ENCODE measurements at places on chromosomes 12 and 14.

- DNase-seq, result no peak
Measured at GRCh38 chr14:39034481-39035296, 68.3 kb downstream of the SEC23A start.

DNA sequence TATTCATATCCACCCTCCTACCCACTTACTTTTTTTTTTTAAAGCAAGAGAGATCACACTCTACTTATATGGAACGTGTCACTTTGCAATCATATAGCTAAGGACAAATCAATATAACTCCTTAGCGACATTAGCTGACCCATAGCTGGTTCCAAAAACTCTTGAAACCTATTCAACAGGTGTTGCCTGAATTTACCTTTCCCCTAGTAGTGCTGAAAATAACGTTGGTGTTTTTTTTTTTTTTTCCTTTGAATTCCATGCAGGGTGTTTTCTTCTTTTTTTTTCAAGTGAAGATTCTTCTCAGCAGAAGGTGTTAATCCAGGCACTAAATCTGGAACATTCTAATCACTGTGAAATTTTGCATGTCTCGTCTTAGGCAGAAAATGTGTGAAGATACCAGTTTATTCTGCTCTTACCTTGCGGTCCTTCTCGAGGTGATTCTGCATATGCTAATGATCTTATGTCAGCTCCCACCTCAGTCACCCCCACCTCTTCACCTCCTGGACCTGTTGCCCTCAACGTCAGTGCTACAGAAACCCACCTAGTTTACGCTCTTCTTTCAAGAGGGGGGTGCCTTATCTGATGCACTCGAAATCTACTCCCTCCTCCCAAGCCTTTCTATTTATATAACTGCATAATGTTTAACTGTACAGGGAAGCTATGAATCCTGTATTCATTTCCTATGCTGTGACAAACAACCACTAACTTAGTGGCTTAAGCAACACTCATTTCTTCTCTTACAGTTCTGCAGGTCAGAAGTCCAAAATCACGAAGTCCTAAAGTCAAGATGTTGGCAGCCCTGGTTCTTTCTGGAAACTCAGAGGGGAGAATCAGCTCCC lies 7.1 kb upstream of the VPS37B start:
- no peak for DNase-seq

DNA sequence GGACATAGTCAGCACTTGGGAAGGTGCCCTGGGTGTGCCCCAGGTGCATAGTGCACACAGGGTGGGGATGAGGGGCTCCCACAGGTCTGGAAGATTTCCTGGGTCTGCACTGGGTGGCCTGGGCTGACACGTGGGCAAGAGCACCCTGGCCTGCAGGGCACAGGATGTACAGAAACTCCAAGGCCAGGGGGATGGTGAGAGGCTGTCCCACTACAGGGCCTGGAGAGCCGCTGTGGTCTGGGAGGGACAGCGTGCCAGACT lies 35.8 kb upstream of the PPP1R13B start:
- DNase-seq, result no peak

DNA sequence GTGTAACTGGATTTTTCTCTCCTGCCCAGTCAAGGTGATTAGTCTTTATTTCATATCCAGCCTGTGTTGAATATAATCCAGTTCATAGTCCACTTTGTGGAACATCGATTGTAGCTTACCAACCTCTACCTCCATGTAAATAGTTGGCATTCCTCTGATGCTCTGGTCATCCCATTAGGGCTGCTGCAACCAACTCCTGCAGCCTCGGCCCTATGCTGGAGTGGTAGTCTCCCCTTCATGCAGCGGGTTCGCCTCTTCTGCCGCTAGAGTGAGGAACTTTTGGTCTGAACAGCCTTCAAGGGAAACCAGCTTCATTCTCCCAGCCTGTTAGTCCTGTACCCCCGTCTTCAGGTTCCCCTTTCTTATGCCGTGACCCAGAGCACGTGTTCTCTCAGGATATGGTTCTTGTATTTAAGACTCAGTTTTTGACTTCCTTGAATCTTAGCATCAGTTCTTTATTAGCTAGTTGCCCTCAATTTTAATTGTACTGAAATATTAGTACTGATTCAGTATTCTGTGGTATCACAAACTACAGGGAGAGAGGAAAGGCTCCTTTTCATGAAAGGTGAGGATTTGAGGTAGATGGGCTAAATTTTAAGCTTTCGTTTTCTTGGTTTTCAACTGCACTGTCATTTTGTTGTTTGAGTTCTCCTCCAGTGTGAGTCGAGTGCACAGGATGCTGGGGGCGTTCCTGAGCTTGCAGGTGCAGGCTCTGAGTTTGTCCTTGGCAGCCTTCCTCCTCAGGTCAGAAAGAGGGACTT lies 33.2 kb downstream of the ZNF664 start:
- DNase-seq, result no peak

DNA sequence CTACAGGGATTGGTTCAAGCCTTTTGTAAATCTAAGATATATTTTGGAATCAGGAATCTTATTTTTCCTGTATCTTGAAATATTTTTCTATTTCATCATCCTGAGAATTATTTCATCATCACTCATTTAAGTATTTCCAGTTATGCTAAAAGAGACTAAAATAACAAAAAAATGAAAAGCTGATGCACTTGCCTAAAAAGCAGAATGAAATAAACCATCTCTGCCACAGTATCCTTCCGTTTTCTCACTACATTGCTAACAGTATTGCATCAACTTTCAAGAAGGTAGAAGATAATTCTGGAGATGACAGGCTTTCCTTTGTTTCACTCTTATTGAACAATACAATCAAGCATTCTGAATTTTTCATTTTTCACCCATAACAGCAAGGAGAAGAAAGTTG lies 31.1 kb upstream of the EIF5 start:
- no peak for DNase-seq

- DNase-seq, result no peak
Measured at GRCh38 chr12:83476695-83477690, 790.3 kb downstream of the TMTC2 start.

DNA sequence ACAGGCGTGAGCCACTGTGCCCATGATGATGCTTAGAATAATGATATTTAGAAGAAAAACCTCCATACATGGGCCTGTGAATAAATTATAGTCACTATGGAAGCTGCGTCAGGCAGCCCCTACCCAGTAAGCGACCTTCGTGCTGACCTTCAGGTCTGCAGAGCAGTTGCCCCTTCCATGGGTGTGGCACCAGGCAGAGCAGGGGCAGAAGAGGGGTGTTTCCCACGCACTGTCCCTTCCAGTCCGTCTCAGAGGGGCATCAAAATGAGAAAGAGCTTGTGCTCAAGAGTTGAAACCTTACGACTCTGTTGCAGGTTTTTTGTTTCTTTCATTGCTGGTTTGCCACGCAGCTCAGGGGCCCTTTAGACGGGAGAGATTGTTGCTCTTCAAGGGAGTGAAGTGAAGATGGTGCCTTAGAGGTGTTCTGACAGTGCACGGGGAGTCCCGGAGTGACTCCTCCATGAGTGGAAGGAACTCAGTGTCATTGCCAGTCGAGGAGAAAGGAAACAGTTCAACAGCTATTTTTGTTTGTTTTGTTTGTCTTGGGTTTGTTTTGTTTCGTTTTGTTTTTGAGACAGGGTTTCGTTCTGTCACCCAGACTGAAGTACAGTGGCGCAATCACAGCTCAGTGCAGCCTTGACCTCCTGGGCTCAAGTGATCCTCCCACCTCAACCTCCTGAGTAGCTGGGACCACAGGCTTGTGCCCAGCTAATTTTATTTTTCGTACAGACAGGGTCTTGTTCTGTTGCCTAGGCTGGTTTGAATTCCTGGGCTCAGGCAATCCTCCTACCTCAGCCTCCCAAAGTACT lies 13.9 kb downstream of the CKB start:
- DNase-seq, result no peak

DNA sequence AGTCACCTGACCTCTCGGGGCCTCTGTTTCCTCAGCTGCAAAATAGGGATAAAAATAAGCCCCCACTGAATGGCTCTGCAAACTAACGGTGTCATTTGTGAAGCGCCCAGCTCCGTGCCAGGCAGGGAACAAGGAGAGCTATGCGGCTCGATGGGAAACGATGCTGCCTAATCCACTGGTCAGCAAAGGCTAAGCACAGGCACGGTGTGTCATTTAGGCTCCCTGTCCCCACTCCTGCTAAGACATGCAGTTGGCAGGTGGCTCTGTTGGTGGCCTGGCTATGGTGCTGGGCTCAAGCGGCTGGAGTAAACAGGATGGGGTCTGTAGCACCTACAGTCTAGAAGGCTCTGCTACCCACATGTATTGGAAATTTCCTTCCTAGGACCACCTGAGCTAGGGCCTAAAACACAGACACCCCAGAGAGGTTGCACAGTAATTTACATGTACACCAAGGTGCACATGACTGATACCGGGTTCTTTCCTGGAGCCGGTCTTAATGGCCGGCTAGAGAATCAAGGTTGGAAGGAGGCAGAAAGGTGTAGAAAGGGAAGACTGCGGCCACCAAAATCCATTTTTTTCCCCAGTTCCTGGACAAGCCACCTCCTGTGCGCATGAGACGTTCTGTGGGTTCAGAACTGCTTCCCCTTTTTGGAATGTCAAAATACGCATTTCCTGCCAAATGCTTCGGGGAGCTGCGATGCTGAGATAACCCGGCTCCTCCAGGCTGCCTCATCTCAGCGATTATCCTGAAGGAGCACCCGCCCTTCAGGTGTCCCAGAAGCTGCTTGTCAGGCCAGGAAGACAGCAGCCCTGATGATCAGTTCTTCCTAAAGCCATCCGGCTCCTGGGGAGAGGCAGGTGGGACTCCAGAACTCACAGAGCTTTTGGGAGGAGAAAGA lies 1.0 kb downstream of the CACNA2D4 start:
- no peak for DNase-seq

DNA sequence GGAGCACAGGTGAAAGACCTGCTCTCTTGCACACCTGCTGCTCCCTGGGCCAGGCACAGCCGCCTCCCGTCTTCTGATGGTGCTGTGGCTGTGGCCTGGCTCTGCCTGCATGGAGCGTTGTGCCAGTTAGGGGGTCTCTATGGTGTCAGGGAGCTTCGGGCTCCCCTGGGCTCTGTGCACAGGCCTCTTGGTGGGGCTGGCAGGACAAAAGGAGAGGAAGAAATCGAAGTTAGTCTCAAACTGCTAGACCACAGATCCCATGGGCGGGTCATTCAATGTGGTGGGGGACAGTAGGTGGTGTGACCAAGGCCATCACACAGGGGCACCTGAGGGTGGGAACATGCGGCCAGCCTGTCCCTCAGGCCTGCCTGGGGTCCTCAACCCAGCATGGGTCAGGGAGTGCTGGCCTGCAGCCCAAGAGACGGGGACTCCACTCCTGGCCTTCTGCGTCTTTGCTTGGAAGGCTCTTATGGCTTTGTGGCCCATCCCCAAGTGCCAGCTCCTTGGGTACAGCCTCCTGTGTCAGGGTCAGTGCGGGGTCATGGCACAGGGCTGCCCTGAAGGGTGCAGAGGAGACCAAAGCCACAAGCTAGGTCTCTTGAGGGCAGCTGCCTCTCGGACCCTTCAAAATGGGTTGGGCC lies 84.1 kb downstream of the KIF26A start:
- no peak for DNase-seq

DNA sequence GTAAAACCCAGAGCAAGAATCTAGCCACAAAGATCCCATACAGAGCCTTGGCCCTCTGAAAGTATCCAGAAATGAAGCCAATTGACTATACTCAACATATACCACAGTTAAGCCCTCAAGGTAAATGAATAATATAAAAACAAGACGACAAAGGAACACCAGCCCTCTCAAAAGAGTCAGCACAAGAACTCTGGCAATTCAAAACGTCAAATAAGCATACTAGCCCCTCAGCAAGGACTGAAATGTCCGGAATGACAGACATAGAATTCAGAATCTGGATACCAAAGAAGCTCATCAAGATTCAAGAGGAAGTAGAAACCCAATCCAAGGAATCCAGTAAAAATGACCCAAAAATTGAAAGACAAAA lies 49.9 kb downstream of the GTF2A1 start:
- no peak for DNase-seq

DNA sequence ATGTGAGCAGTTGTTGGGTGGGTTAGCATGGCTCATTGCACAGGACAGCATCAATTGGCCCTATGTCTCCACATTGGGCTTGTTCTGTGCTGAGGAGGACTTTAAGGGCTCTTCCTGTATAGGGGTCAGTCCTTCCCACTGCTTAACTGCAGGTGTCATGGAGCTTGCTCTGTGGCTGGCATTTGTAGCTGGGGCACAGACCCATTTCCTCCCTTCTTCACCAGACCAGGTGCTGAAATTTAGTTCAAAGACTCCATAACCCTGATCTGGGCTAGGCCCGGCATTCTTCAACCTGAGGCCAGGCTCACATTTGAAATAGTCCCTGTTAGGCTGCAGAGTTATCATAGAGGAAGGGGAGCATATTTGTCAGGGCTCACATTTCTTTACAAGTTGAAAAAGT lies 12.8 kb downstream of the CHST11 start:
- DNase-seq, result no peak

DNA sequence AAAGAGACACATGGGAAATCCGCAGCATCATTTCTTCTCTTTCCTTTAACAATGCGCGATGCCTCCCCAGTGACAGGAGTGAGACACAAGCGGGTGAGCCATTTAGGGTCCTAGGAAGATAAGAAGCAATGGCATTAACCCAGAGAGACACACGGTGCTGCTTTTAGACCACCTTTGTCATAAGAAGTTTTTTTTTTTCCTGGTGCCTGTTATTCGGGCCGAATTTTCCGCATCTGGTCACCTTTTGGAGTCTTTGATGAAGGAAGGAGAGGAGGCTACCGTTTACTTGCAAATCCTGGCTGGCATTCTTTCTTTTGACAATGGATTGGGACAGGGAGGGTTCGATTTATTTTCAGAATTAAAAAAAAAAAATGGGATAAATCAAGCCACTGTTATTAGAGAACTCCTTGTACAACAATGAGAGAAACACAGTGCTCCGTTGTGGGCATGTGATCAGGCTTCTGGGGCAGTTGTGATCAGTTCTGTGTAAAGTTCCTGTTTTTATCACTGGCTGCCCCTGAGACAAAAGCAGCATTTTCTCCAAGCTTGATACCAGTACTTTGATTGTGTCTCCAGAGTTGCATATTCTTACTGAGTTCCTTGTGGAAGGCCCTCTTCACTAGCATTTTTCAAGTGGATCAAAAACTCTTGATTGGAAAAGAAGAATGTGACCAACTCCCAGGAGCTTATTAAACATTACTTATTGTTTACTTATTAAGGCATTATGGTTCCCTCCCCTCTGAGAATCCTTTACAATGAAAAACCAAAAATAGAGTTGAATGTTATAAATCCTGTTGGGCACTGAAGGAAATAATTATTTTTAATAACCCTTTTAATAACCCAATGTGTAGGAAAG lies 1.1 kb downstream of the DIP2B start:
- DNase-seq, result no peak

DNA sequence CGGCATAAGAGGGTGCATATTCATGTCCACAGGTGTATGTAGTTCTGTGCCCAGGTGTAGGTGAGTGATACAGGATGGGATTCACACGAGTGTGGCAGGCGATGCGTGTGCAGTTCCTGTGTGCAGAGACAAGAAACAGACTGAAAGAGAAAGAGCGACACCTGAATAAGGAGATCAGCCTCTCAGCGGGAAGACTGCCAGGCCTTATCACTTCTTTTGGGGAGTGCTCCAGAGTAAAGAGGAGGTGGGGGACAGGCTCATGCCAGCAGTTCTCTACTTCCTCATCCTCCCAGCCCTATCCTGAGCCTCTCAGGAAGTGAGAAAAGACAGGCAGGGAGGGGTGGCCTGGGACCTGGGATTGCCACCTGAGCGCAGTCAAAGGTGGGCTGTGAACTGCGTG lies 2.8 kb downstream of the PSMB11 start:
- DNase-seq, result no peak

- no peak for DNase-seq
Measured at GRCh38 chr14:75440733-75441477, 13.1 kb downstream of the JDP2 start.
